Renal cortex interstitium (tissue), 15 donors: ENCODE measurements at places on chromosomes 7 and 10.

- DNase-seq, result no peak
Measured at GRCh38 chr10:48400129-48400849, 93.8 kb downstream of the MAPK8 start.

DNA sequence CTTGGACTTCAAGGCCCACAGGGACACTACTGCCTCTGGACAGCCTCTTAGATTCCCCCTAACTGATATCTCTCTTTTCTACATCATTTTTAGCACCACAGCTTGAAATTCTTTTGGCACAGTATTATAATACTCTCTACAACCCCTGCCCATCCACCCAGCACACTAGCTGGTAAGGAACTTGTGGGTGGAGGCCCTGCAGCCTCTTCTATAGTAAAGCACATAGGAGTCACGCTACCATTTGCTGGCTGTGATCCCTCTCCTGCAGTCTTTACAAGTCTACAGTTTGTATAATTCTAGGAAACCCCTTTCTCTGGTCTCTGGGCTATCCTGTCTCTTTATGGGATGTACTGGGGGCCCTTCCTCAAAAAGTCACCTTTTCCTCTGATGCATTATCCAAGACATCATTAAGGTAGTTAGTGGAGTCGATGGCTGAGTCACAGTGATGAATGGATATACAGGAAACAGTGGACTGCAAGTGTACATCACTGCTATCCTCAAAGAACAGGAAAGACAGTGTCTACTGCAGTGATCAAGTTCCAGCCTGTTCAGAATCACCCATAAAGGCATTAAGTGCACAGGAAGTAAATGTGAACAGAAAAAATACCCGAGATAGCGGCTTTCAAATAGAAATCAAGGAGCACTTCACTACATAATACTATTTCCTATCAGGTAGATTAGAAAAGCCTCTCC is 54.4 kb downstream of the STK17A start:
- no peak for DNase-seq

GRCh38 chr10:97780841-97781617 is 9.2 kb upstream of the SFRP5 start:
- no peak for DNase-seq

DNA sequence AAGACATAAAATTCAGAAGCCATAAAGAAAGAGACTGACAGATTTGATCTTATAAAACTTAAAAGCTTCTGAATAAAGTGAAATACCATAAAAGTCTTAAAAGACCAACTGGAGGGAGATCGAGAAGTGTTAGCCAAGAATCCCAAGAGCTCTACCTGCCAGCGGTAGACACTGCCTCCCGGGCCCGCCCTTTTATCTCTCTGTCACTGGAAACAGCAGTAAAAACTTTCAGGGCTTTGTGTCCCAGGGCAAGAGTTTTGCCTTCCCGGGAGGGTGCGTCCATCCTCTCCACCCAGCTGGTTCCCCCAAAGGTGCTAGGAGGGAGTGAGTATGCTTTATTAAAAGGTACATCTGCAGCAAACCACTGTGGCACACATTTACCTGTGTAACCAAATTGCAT is 5.8 kb downstream of the PLA2G12B start:
- no peak for DNase-seq

GRCh38 chr10:70007116-70007820 is 45.4 kb upstream of the MACROH2A2 start:
- no peak for DNase-seq

DNA sequence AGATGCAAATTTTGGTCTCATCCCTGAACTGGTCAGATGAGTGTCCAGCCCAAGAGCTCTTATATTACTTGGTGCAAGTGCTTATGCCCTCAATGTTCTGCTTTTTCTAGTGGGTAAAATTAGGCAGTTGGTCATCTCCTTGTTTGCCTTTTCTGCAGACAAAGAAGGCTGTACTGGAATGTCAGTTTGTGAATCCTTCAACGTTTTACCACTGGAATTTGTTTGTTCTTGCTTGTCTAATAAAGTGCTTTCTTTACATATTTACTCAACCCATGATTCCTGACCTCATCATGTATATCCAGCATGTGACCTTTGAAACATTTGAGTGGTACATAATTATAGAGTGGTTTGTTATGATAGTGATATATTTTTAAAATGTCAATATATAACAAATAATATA is 232.2 kb upstream of the TEX47 start:
- no peak for DNase-seq

DNA sequence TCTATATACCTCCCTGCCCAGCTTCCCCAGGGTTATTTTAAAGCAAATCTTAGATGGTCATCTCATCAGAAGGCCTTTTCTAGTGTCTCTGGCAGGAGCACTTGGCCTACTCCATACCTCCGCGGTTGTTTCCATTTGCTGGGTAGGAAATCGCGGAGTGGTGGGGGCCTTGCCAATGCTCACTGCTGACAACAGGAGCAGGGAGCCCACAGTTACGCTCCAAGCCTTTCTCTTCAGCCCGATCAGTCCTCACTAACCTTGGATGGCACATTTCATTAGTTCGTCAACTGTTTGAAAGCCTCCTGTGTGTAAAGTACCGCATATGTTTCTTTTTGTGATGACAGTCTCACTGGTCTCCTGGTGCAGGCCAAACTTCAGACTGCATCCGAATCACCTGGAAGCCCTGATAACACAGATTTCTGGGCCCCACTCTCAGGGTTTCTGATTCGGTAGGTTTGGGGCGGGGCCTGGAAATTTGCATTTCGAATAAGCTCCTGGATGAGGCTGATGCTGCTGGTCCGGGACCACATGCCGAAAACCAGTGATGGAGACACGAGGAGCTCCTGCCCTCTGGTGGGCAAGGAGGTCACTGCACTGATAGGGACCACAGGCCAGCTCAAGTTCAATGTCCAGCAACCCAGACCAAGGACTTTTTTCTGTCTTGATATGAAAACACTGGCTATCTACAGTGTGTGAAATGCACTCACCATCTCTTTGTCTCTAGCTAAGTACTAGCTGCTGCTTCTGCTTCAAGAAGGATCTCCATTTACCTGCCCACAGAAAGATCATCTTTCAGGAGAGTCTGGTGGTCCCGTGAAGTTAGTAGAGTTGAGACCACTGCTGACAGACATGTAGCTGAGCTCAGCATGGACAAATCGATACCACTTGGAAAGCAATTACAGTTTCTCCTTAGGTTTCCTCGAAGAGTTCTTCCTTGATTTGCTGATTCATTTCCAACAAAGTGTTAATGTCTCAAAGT is 14.0 kb downstream of the LRGUK start:
- DNase-seq, result no peak

GRCh38 chr10:93288679-93289634 is 193.2 kb downstream of the MYOF start:
- peak; percentile 80 for DNase-seq

DNA sequence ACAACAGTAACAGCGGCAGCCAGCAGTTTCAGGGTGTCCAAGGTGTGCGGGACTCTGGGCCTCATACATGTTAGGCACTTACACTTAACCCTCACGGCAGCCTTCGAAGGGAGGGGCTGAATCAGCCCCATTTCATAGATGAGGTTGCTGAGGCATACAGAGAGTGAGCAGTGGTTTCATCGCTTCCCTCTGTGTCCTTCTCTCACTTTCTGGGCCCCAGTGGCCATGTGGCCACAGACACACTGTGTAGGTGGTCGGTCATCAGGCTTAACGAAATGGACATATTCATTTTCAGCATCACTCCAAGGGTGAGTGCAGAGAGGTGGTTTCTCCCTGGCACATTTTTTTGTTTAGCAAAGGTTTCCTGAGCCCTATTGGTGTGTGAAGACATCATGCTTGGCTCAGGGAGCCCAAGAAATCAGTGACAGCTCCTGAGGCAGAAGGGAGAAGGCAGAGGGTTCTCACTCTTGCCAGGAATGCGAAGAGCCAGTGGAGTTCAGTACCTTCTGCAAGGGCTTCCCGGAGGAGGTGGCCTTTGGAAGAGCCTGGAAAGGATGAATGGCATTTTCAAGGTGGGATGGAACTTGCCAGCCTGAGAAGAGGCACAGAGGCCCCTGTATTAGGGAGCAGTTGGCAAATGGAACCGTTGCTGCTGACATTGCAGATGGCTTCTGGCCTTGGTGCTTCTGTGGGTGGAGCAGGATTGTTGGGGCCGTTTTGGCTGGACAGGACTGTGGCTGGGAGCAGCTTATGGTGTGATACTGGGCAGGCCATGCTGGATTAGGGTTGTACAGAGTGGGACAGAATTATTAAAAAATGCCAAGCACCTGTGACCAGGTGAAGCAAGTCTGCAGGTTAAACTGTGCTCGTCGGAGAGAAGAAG is 61.7 kb upstream of the PPIF start:
- DNase-seq, result no peak
